ENCODE measurements at places on chromosomes 6 and 20. TPM values are rescaled to one million over a fixed set of nuclear protein-coding genes. Genes with fewer than 3 reads are reported as not detected.

DNA sequence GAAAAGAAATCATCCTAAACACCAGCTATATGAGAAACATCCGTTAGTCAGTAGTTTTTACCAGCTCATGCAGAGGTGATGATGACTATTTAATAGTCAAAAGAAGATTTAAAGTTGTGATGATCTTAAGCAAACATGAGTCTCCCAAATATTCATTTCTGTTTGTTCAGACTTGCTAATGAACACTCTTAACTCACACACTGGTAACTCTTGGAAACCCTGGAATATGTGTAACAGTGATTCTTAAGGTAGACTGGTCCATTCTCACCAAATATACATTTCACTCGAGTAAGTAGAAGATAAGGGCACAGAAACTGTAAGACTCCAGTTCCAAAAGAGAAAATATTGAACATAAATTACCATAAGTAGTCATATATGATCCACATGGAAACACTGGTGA lies 29.1 kb downstream of the RSPO3 start:
- no peak for DNase-seq

DNA sequence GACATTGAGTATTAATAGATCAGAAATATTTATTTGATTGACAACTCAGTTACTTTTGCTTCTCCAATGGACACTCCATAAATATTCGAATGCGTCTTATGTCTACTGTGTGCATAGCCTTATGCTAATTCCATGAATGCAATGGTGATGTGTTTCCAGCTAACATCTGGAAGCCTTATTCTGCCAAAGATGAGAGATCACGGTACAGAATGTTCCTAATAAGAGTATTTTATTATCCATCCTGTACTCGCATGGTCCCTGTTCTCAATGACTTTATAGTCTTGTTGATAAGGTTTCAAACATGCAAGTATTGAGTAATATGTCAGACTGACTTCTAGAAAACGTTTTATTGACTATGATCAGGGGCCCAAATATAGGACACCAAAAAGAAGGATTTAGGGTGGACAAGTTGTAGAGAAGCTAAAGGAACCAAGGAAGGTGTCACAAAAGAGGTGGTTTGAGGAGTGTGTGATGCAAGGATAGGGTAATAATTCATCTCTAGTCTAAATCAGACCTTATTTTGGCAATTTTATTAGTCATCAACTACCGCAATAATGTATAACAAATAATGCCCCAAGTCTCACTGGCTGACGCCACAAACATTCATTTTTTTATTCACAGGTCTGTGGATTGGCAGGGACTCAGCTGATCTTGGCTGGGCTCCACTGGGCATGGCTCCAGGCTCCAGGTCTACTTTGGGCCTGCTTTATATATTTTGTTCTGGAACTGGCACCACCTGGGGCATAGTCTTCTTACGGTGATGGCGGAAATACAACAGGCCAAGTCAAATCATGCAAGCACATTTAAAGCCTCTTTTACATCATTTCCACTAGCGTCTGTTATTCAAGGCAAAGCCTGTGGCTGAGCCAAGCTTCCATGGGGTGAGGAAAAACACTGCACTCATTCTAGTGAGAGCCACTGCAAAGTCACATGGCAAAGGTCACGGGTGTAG lies 24.5 kb upstream of the CD83 start:
- no peak for DNase-seq

DNA sequence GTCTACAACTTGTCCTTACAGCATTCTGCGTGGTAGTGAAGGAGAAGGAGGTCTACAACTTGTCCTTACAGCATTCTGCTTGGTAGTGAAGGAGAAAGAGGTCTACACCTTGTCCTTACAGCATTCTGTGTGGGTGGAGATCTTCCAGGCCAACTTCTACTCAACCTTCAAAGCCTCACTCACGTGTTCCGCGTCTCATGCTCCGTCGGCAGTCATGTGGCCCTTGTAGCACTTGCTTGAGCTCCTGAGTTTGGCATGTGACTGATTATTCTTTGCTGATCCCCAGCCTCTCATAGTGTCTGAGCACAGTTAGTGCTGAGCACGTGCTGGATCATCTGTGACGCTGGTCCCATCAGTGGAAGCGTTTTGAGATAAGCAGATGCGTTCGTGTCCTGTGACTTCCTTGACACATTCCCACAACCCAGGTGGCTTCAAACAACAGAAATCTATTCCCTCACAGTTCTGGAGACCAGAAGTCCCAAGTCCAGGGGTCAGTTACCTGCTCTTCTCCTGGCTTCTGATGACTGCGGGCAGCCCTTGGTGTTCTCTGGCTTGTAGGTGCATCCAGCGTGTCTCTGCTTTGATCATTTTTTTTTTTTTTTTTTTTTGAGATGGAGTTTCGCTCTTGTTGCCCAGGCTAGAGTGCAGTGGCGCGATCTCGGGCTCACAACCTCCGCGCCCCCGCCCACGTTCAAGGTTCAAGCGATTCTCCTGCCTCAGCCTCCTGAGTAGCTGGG lies 2.6 kb downstream of the SS18L1 start:
- no peak for DNase-seq

- DNase-seq, result no peak
These were observed 44.2 kb downstream of the AKAP12 start for GRCh38 chr6:151284012-151284411.

DNA sequence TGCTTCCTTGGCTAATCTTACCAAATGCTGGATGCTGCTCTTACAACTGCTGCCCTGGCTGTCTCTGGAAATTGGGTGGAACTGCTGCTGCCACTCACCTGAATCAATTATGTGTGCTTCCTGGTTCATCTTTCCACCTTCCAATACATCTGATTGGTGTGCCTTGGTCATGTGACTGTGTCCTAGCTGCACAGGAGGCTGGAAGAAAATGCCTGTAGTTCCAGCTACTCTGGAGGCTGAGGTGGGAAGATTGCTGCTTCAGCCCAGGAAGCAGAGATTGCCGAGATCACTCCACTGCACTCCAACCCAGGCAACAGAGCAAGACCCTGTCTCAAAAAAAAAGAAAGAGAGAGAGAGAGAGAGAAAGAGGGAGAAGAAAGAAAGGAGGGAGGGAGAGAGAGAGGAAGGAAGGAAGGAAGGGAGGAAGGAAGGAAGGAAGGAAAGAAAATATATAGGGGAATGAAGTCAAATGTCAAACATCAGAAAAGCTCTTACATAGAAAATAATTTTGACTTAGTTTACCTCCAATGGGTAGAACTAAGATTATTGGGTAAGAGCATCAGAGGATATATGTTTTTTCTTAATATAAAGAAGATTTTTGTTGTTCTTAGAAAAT lies 14.1 kb upstream of the PPARD start:
- no peak for DNase-seq

DNA sequence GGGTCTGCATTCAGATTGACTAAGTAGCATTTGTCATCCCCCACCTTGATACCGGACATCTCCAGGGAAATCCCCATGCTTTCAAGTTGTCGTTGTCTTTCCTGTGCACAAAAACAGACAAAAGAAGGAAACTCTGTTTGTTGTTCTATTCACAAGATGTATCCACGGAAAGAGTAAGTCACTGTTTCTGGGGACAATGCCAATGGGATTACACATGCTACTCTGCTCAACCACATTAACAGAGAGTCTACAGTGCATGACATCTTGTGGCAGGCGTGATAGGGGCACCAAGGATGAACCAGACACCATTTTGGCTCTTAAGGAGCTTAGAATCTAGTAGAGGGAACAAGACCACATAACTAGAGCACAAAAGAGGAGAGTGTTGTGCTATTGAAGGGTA lies 124.4 kb upstream of the NUP153 start:
- no peak for DNase-seq

GRCh38 chr6:161792851-161793493 lies 519.1 kb upstream of the AGPAT4 start:
- DNase-seq, result no peak

GRCh38 chr6:36071714-36072113 lies 44.1 kb downstream of the MAPK14 start:
- DNase-seq, result no peak

Gene TMEM74B
- 3.3 TPM for total RNA-seq

Gene ECT2L
- 9.9 TPM for total RNA-seq

Gene BRD2
- total RNA-seq, result 67.8 TPM

Measured in heart right ventricle (tissue), 16 donors.